Fibroblast of skin of right quadriceps (primary cell): ENCODE measurements at places on chromosomes 5 and 9.
A peak's percentile ranks its signal among the peaks of the same experiment; 100 is the strongest.

GRCh38 chr9:106620866-106621265 lies 242.1 kb upstream of the ZNF462 start:
- no peak for DNase-seq

- DNase-seq, result peak; percentile 2
These were observed 840.3 kb upstream of the SEMA6A start for GRCh38 chr5:117414926-117415325.

DNA sequence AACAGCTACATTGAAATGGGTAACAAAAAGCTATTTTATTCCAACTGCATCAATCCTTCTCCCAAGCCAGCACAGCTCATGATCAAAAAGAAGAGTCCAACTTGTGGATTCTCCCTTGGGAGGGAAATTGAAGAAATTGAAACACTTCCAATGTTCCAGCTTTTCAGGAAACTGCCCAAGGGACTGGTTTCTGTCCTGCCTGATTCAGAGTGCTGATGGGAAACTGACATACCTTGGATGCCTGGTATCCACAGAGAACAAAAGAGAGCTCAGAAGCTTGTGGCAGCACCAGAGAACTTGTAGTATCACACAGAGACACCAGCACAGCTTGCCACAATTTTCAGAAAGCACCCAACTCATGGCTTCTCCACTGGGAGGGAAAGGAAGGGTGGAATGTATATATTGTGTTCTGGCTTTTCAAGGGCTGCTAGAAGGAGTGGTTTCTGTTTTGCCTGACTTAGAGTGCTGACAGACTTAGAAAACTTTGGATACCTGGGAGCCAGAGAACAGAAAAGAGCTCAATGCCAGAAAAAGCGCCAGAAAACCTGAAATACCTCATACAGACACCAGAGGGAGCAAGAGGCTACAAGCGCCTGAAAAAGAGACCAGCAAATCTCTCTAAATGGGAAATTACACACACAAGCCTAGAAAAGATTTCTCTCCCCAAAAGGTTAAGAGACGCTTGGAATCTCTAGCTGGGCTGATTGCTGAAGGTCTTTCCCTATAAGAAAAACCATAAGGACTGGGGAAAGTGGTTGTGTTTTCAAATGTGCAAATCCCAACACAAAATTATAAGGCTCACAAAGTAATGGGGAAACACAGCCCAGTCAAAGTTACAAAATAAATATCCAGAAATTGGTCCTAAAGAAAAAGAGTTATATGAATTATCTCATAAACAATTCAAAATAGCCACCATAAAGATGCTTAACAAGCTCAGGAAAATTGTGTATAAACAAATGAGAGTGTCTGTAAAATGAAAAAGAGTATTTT lies 178.8 kb downstream of the SPOCK1 start:
- DNase-seq, result peak; percentile 63

GRCh38 chr5:56490971-56491468 lies 257.9 kb upstream of the ANKRD55 start:
- no peak for DNase-seq

GRCh38 chr5:172561151-172561550 lies 79.9 kb upstream of the NEURL1B start:
- DNase-seq, result no peak

DNA sequence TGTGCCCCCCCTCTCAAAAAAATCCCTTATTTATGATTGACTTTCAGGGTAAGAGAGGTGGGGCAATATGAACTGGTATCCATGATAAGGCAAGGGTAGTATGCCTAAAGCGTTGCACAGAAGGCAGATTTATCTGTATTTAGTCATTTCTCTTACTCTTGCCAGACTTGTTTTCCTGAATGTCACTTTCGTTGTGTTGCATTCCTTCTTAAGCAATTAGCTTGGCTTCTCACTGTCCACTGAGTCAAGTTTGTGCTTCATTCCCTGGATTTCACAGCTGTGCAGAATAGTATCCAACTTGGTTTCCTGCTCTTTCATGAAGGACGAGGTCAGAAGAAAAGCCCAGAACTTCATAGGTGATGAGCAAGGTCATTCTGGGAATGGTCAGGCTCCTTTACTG lies 301.5 kb upstream of the ACTBL2 start:
- no peak for DNase-seq

DNA sequence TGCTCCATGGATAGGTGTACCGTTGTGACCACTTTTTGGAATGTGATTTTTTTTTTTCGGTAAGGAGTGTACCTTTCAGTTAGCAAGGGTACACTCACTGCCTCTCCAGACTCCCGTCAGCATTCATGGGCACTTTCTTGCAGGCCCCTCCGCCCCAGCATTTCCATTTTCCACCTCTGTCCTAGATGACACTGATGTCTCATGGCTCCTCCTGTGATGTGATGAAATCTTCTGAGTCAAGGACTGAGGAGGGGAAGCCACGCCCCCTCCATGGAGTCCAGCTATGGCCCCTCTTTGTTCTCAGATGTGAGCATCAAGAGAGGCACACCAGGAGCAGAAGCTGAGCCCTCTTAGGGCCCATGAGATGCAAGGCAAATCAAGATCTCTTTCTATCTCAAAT lies 61.8 kb downstream of the CTSL start:
- no peak for DNase-seq

DNA sequence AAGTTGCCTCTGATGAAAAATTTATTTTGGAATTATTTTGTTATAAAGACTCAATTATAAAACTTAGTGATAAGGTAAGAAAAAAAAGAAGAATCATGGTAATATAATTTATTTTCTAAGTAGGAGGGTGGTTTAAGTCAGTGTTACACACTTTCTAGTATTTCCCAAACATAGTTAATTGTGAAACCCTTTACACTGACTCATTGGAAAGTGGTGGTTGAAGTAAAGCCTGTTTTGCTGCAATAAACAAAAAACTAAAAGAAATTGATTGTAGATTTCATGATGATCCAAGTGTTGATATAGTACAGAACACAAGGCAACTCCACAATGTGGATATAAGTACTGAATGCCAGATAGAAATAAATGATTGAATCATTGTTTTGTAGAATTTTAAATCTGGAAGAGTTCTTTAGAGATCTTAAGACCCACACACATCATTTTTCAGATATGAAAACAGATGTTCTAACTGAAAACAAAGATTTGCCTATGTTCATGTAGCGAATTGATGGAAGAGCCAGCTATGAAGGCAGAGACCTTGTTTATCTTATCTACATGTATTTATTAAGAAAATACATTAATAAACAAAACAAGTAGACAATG lies 539.8 kb downstream of the PRELID2 start:
- DNase-seq, result no peak

- DNase-seq, result no peak
These were observed 7.0 kb downstream of the NSMF start for GRCh38 chr9:137452006-137452760.

- no peak for DNase-seq
These were observed 201.1 kb upstream of the GLRA1 start for GRCh38 chr5:152125661-152126205.

GRCh38 chr5:146697211-146697610 lies 181.2 kb upstream of the GPR151 start:
- DNase-seq, result no peak

GRCh38 chr5:90528601-90529193 lies 687 bp downstream of the LYSMD3 start:
- DNase-seq, result peak; percentile 11

DNA sequence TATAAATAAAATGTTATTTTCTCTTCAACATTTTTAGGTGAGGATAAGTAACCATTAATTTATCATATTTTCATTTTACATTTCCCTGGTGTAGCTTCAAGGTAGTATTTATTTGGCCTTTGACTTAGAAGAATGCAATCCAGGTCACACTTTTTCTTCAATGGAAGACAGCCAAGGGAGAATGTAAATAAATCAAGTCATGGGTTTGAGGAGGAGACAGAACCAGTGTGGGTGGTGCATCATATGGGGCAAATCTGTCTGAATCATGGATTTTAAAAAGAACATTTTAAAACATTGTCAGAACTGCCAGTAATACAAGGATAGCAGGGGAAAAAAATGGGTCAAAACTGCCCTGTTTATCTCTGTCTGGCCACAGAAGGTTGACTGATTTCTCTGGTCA lies 229.5 kb downstream of the FAM114A2 start:
- no peak for DNase-seq

- DNase-seq, result no peak
These were observed 2.8 kb downstream of the SNCB start for GRCh38 chr5:176627582-176627981.

- no peak for DNase-seq
These were observed 88.5 kb downstream of the SUSD1 start for GRCh38 chr9:112086627-112087026.

- DNase-seq, result peak; percentile 70
These were observed 101.8 kb downstream of the ESM1 start for GRCh38 chr5:54883374-54884194.

GRCh38 chr5:93072831-93073459 lies 508.1 kb downstream of the NR2F1-AS1 start:
- peak; percentile 50 for DNase-seq

GRCh38 chr5:69485471-69485870 lies 7.1 kb upstream of the OCLN start:
- no peak for DNase-seq

DNA sequence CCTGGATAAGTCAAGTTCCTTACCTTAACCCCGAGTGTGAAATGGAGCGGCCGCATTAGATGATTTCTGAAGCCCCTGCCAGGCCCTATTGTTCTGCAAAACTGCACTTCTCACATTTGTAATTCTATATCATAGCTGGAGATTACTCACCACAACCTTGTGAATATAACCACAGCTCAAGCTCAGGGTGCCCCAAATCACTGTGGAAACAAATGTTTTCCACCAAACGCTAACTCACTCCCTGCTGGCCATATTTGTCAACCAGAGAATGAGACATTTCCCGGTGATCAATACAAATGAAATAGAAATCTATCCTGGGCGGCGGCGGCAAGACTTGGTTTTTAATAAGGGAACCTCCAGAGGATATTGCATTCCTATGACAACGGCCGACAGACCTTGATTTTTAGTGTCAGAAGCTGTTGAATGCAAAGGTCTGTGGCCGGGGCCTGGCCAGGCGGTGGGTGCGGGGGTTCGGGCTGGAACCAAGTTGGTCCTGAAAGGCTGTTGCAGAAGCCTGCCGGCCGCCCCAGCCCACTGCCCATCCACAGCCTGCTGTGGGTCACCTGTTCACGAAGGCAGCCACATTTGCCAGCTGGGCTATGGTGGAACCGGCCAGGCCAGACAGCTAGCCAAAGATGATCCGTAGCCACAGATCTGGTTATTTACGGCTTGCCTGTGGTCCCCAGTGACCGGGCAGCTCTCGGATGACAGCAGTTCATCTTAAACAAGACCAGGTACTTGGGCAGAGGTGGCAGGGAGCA lies 93.9 kb upstream of the LMX1B start:
- no peak for DNase-seq

DNA sequence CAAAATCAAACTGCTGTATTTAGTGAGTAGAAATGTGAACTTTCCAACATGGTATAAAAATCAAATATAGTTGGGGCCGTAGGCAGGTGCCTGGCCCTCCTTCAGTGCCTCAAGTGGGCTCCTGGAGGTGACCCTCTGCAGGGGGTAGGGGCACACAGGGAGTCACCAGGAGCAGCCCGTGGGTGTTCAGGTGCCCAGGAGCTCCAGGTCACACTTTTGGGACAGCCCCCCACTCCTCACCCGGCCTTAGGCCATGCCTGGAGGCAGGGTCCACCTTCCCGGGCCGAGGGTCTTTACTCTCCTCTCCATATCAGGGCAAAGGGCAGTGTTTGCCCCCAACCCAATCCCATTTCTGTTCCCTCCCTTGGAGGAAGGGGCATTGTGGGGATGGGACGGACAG lies 108.0 kb upstream of the MTAP start:
- DNase-seq, result no peak

GRCh38 chr5:71829206-71829605 lies 110.1 kb downstream of the CARTPT start:
- no peak for DNase-seq

DNA sequence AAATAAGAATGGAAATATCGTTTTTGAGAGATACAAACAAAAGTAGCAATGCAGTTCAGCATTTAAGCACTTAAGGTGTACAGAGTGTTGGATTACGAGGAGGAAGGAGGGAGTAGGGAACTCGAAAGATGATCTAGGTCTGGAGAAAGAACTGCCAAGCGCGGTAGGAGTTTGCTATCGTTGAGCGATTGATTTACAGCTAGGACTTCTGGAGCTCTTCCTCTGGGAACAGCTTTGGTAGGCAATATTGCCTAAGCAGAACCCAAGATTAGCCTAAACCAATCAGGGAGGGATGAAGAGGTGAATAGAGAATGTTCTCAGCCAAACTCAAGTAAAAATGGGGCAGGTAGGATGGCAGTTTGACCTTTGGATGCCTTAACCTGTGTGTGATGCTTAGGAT lies 965 bp downstream of the CLTA start:
- no peak for DNase-seq

- no peak for DNase-seq
These were observed 27.2 kb upstream of the ZNF608 start for GRCh38 chr5:124773315-124774311.

DNA sequence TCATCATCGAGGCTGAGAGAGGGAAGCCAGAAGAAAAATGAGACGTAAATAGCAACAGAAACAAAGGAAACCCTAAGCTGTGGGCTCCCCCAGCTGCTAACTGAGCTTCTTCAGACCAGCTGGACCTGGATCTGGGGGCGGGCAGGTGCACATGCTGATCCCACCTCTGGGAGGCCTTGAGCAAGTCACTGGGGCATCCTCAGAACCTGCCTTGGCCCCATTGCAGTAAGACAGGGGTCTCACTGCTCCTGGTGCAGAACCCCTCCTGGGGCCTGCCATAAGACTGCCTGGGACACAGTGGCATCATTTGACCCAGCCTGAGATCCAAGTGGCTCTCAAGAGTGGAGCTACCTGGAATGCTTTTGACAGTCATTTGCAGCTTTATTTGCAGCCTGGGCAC lies 77.4 kb downstream of the PHF2 start:
- DNase-seq, result no peak

DNA sequence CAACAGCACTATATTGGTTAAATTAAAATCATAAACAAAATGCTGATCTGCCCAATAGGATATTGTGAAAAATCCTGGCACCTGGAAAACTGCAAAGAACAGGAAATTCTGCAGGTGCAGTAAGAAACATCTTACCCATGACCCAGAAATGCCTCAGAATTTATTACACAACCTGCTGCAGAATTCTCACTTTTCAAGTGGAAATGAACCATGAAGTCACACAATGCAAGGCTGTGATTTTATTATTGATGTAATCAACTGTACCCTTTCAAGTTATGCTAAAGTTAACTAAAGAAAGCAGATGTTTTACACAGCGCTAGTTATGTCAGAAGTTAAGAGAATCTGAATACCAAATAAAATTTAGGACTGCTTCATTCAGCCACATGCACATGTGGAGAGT lies 6.0 kb downstream of the STRBP start:
- DNase-seq, result no peak

DNA sequence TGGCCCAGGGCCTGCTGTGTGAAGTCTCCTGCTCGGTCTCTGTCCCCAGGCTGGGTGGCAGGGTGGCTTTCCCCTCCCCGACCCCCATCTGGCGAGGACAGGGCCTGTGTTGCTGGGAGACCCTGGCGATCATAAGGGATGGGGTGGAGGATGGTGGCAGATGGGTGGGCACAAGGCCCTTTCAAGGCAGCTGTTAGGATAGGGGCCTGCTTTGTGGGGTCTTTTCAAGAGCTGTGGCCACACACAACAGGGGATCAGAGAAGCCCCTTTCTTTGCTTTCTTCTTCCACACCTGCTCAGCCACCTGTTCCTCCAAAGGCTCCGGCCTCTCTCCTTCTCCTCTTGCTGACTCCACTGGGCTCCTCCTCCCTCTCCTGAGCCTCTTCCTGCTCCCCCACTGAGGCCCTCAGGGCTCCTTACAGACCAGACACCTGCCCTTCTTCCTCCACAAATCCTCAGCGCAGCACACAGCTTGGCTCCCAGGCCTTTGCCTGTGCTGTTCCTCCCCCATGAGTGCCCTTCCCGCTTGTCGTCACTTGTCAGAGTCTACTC lies 15.0 kb upstream of the NEURL1B start:
- DNase-seq, result no peak
